Left lung (tissue), 14 donors: ENCODE measurements at places on chromosomes 16 and 17.

DNA sequence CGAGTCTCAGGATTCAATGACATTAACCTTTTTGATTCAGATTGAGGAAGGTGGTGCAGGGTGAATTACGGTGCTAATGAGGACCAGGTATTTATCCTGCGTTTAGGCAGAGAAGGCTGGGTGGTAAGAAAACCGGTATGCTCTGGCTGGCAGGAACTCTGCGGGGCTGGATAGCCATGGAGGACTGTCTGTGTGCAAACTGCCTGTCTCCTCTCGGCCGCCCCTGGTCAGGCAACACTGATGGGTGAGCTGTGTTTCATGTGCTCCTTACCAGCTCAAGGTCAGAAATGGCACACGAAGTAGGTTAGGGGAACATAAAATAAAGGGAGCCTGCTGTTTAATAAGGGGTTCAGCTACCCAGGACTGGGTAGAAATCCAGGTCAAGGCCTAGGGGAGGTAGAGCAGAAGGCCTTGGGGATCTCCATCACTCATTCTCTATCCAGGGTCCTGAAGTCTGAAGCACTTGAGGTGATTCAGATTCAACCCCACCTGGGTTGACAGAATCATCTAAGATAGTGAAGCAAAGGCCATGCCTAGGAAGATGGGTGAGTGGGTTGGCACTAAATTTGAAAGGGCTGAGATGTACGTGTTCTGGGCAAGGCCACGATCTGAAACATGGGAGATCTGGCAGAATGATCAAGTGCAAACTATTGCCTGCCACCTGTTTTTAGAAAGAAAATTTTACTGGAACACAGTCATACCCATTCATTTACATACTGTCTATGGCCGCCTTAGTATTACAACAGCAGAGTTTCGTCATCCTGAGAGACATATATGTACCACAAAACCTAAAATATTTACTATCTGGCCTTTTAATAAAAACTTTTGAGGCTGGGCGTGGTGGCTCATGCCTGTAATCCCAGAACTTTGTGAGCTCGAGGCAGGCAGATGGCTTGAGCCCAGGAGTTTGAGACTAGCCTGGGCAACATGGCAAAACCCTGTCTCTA lies 292.5 kb downstream of the XYLT1 start:
- no peak for DNase-seq

DNA sequence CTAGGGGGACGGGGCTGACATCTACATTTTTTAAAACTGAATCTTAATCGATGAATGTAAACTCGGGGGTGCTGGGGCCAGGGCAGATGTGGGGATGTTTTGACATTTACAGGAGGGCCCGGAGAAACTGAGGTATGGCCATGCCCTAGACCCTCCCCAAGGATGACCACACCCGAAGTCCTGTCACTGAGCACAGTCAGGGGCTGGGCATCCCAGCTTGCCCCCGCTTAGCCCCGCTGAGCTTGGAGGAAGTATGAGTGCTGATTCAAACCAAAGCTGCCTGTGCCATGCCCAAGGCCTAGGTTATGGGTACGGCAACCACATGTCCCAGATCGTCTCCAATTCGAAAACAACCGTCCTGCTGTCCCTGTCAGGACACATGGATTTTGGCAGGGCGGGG lies 21.4 kb downstream of the ADAM11 start:
- DNase-seq: no peak

- no peak for DNase-seq
These were observed 107.3 kb downstream of the CMIP start for GRCh38 chr16:81551821-81552304.

GRCh38 chr16:48291303-48291702 lies 44.0 kb upstream of the ABCC11 start:
- DNase-seq: no peak

- no peak for DNase-seq
These were observed 576 bp downstream of the EPOP start for GRCh38 chr17:38674014-38674748.
